NCI-H2171 treated with DMSO at 0.1 percent for 48 hours (cell line): ENCODE measurements at places on chromosomes 1 and 21.

- no peak for DNase-seq
Measured at GRCh38 chr1:151668090-151668489, 48.5 kb downstream of the CELF3 start.

DNA sequence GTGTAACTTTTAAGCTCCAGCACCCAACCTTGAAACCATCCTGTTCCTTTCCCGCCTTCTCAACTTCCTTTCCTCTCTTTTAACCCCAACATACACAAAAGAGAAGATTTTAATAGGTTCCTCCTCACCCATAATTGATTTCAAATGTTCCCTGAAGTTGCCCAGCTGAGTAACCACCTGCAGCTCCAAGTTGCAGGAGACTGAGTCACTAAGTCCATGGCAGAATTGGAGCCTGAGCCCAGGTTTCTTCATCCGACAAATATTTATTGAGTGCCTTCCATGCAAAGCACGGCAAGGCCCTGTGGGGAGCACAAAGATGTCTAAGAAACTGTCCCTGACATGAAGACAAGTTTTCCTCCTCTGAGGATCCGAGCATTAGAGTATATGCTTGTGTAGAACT is 97.7 kb downstream of the PAPPA2 start:
- no peak for DNase-seq

DNA sequence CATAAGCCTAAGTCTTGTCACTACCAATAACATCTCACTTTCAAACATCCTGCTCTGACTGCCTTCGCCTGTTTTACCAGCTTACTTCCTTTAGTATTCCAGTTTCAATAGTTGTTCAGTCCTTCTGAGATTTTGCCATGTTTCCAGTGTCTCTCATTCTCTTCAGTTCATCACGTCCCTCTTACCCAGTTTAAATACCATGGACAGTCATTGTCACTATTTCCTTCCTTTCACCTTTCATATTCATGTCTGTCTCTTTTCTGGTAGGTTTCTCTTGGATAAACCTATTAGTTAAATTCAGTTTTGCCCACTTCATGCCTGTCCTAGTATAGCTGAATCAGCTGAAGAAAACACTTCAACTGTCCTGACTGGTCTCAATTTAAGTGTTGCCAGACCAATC is 5.9 kb downstream of the ATF6 start:
- DNase-seq = no peak

DNA sequence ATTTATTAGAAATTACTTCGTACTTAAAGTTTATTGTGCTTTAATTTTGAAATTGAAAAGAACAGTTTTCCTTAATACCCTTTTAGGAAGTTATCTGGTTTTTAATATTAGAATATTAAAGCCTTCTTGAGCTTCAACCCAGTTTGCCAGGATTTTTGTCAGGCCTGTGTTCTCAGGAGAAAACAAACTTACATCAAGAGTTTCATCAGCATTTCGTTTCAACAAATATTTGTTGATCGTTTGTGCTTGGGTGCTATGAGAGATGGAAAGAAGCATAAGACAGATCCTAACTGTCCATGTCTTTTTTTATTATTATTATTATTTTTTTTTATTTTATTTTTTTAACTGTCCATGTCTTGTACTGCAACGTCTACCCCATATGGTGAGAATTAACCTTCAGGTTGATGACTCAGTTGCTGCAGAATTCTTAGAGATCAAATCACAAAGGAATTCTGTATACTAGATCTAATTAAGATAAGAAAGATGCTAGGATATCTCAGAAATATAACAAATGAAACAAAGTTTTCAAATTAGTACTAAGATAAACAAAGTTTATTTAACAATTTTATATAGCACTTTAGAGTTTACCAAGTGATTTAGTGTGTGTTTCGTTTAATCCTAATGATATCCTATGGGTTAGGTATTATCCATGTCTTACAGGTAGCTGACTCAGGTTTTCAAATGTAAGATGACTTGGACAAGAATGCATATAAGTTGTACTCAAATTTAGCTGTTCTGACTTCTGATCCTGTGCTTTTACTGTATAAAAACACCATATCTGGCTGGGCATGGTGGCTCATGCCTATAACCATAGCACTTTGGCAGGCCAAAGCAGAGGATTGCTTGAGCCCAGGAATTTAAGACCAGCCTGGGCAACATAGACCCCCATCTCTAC is 14.3 kb downstream of the FBXO28 start:
- no peak for DNase-seq

GRCh38 chr1:224256640-224257039 is 73.3 kb downstream of the NVL start:
- DNase-seq = no peak
